ENCODE measurements at places on chromosomes 6 and 20. TPM values are rescaled to one million over a fixed set of nuclear protein-coding genes. Genes with fewer than 3 reads are reported as not detected.

Gene CGA
- not detected for total RNA-seq

Gene KIF6
- total RNA-seq = 23.6 TPM

Gene DEFB132
- not detected for total RNA-seq

Gene VARS1
- total RNA-seq = 38.9 TPM

Gene SLC22A16
- not detected for total RNA-seq

Gene SNX3
- 189 TPM for total RNA-seq

Gene BPI
- not detected for total RNA-seq

Gene FOXS1
- total RNA-seq = not detected

Gene XKR7
- total RNA-seq = 0.11 TPM

Gene BEND6
- 0.59 TPM for total RNA-seq

Gene ARFGEF3
- total RNA-seq = 0.82 TPM

Gene ARMH2
- not detected for total RNA-seq

Gene AIG1
- total RNA-seq = 8.0 TPM

Gene MUC21
- not detected for total RNA-seq

Gene SLC22A1
- 0.95 TPM for total RNA-seq

Gene OR12D3
- not detected for total RNA-seq

Gene EYA2
- total RNA-seq = not detected

Gene KCNQ5
- total RNA-seq = 24.1 TPM

Gene TRIM31
- total RNA-seq = not detected

Gene TRIM15
- total RNA-seq = not detected

Gene WFDC10B
- total RNA-seq = not detected

Gene TEAD3
- total RNA-seq = 1.8 TPM

Gene METTL24
- not detected for total RNA-seq

Gene TREML2
- total RNA-seq = not detected

Gene TBC1D32
- 4.1 TPM for total RNA-seq

Gene LPIN3
- total RNA-seq = 8.9 TPM
